ENCODE measurements at places on chromosomes 2 and 18.

DNA sequence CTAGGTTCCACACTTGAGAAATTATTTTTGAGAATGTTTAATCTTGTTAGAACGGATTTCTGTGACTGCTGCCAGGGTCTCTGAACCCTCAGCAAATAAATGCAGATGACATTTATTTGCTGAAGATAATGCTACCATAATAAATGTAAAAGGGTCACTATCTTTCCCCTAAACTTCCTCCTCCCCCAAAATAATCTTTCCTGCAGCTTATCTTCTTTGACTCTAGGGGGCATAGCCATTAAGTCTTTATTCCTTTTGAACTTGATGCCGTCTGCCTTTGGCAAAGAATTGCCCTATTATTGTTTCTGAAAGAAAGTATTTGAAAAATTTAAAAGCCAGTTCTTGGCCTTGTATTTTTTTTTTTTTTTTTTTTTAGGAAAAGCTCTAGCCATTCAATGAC lies 63.6 kb upstream of the ACSL3 start:
- no peak for DNase-seq

DNA sequence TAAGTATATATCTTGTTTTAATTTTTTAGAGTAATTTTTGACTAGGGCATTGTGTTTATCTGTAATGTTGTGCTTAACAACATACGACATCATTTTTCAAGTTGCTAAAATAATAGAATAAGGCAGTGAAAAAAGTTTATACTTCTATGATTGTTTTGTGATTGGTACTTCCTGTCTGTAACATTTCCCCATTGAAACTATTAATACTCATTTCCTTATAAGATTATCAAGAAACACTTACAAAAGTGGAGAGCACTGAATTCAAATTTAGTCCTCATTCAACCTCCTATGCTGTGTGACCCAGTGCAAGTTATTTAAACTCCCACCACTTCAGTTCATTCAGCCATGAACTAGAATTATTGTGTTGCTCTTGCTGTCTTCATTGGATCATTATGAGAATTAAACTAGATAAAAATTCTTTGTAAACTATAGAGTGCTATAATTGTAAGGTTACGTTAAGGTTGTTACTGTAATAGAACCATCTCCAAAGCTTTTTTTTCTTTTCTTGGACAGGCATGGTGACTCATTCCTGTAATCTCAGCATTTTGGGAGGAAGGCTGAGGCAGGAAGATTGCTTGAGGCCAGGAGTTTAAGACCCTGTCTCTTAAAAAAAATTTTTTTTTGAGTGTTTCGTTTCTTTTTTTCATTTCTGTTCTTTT lies 2.8 kb downstream of the ETAA1 start:
- no peak for DNase-seq

DNA sequence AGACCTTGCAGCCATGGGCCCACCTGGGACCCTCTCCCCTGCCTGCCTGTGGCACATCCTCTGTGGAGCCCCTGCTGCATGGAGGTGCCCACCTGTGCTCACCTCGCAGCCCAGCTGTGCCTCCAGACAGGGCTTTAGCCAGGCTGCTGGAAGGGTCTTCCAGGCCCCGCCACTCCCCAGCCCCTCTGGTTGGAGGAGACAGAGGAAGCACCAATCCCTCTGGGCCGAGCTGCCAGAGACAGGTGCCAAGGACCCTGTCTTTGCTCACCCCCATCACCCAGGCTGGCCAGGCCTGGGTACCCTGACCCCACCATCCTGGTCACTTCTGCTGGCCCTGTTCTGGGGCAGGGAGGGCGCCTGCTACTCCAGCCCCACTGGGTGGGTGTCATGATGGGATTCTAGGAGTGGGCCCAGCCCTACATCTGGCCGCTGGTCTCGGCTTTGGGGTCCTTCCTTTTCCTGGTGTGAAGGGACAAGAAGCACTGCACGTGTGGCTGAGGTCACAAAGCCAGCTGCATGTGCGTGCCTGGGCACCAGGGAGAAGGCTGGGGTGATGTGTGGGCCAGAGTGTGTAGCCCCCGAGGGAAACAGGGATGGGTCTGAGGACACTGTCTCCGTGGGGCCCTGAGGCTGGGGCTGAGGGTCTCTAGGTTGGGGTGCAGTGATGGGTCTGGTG lies 9.3 kb upstream of the NEU4 start:
- no peak for DNase-seq

- DNase-seq: no peak
Measured at GRCh38 chr18:78596794-78597345, 382.7 kb upstream of the SALL3 start.

GRCh38 chr18:8003878-8004675 lies 437.0 kb downstream of the PTPRM start:
- no peak for DNase-seq

- DNase-seq: no peak
Measured at GRCh38 chr2:161353543-161353942, 45.3 kb downstream of the PSMD14 start.

GRCh38 chr2:41910126-41910525 lies 137.7 kb upstream of the PKDCC start:
- DNase-seq: no peak

- DNase-seq: no peak
Measured at GRCh38 chr2:239937866-239938640, 87.1 kb downstream of the NDUFA10 start.

- no peak for DNase-seq
Measured at GRCh38 chr2:195559431-195559914, 97.6 kb upstream of the SLC39A10 start.

DNA sequence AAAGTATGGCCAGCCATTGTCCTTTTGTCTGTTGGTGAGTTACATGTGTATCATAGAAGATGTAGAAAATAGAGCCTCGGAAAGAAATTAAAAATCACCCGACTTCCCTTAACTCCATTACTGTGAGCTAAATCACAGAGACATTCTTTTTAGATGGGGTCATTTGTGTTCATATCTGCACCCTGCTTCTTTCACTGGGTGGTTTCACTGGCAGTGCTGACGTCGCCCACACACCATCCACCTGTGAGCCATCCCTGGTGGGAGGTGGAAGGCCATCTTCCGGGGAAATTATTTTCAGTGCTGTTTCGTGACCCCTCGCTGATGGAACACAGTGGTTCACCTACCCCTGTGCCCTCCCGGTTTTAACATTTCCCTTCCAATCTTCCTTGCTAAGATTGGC lies 21.2 kb downstream of the SH3BP4 start:
- DNase-seq: no peak

DNA sequence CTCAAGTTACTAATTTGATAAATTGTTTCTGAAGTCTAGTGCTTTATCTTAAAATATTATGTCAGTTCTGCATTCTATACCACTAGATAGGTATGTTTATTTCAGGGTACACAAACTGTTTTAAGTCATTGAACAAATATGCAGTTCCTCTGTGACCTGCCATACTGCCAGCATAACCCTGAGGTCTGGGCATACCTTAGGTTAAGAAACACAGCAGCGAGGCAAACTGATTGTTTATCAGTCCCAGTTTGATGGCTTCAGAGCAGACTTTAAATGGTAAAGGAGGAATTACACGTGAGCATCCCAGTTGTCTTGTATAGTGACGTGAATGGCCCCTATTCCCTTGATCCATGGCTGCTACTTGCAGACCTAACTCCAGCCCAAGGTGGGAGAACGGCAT lies 186.4 kb upstream of the LRRTM1 start:
- no peak for DNase-seq

- DNase-seq: no peak
Measured at GRCh38 chr2:64466478-64467085, 12.6 kb downstream of the LGALSL start.

DNA sequence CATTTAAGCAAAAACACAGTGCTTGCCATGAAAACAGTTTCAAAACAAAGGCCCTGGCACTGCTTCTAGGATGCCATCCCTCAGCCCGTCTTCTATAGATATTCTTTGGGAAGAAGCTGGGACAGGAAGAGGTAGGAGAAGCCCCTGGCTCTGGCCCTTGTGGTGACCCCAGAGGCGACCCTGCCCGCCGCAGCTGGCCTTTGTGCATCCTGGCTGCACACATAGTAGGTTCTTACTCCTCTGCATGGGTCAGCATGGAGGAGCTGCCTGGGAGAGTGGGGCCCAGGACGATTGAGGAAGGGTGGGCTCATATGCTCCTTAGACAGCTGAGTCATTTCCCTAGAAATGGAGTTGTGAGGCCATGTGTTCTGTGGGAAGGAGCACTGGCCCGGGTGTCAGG lies 44.4 kb upstream of the OTOF start:
- DNase-seq: no peak

- DNase-seq: no peak
Measured at GRCh38 chr18:6590326-6590725, 139.2 kb upstream of the ARHGAP28 start.

DNA sequence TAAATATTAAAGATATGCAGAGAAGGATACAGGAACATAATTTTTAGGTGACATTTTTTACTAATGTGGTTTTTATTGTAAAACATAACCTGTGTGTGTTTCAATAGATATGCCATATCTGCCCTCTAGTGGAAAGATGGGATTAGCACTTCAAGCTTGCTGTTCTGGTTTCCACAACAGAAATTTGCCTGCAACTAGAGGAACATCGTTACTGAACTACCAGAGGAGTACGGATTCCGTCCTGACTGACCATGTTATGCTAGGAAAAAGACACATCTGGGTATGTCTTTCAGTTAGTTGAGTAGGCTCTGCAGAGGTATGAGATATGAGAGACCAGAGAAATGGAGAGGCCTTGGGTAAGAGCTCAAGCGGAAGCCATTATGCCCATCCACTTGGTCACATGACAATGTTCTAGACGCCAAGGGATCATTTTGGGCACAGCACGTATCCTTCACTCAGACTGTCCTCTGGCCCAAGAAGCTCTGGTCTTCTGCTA lies 104.9 kb downstream of the MBD2 start:
- DNase-seq: peak; percentile 74

DNA sequence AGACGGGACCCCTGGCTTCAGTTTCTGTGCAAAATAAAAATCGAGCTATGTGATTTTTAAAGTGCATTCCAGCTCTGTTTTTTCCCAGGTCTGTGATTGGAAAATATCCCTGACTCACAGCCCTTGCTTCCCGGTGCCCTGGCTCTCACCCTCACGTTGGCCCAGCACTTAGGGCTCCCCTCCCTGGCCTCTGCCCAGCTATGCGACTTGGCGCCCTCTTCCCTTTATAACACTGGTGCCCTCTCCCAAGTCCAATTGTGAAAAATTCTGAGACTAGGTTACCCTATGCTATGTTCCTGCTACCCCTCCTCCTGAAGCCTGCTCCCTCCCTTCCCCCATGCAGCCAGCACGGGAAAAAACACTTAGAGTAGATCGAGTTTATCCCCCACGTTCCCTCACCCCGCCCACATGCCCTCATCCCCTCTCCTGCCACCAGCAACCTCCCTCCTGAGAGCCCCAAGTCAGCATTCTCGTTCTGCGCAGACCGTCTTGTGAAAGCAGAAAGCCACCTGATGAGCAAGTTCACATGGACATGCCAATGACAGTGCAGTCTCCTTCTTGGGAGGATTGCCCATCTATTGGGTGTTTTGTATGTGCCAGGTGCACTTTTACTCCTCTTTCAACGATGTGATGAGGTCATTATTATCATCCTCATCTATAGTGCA lies 228.8 kb downstream of the VAPA start:
- no peak for DNase-seq

DNA sequence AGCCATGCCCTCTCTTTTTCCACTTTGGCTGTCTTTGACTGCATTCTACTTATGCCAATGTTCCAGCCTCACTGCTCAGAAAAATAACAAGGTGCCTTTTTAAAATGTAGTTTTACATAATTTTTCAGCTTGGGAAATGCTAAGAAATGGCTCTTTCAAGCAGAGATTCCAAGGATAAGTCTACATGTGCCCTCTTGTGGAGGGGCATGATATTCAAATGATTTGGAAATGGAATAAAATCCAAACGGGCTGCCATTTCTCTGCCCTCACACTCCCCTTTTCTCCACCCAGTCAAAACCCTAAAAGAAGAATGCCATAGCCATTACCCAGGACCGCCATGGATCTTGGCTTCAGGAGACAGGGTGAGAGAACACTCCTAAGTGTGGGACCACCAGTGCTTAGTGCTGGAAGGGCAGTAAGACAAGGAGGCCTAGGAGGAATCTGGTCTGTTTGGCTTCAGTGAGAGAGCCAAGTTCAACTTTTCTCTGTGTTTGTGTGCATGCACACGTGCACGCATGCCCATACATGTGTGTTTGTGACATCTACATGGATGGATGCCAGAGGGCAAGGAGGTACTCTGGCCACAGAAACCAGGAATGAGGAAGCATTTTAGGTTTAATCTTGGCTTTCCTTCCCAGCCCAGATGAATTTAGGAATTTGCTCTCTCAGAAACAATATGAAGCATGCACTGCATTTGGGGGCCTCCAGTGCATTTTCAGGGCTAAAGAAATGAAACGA lies 174.0 kb upstream of the SLC14A2 start:
- DNase-seq: no peak

- DNase-seq: peak; percentile 24
Measured at GRCh38 chr2:60551240-60552077, 2.0 kb downstream of the BCL11A start.

- no peak for DNase-seq
Measured at GRCh38 chr2:60885683-60886082, 4.3 kb downstream of the REL start.

DNA sequence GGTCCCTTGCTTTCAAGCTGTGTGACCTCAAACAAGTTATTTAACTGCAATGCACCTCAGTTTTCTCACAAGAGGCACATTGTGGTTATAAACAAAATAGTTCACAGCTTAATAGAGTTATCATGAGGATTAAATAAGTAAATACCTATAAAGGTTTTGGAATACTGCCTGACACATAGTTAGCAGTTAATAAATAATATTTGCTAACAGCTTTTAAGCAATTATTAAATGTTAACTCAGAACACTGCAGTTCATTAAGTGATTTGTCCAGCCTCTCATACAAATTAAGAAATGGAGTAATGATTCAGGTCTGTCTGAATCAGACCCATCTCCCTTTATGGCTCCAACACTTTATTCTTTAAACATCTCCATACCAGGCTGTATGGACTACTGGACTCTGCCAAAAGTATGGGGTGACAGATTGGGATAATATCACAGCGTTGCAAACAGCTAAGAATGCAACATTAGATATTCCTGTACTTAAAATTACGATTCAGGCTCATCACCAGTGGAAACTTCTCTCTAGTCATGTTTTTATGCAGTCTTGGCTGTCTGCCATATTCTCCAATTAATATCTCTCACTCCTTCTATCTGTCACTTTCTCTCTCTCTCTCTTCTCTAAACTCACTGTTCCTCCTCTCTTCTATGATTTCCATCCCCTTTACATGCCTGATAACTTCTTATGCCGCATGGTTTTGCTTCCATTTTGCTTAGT lies 370.6 kb upstream of the UBE2E3 start:
- DNase-seq: peak; percentile 19

DNA sequence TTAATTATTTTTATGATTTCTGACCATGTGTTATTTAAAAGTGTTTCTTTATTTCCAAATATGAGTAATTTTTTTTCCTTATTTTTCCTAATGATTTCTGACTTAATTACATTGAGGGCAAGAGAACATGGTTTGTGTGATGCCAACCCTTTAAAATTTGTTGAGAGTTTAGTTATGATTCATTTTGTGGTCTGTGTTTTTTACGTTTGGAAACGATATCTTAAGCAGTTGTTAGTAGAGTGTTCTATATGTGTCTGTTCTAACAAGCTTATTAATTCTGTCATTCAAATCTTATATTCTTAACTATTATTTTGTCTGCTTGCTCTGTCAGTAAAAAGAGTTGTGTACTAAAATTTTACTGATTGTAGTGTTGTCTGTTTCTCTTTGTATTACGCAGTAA lies 15.0 kb downstream of the NAB1 start:
- no peak for DNase-seq

- peak; percentile 13 for DNase-seq
Measured at GRCh38 chr2:219060821-219061791, at the start of gene IHH. Gene IHH (minus strand): TSS chr2:219060921. CDS start chr2:219060467, 454 bp downstream.

Data from NCI-H1105 (cell line).